Stimulated activated CD8-positive, alpha-beta memory T cell treated with anti-CD3 and anti-CD28 coated beads, Interleukin-15, amount 100 ng/mL, for 1 hour (primary cell): ENCODE measurements at places on chromosomes 6 and 20.

DNA sequence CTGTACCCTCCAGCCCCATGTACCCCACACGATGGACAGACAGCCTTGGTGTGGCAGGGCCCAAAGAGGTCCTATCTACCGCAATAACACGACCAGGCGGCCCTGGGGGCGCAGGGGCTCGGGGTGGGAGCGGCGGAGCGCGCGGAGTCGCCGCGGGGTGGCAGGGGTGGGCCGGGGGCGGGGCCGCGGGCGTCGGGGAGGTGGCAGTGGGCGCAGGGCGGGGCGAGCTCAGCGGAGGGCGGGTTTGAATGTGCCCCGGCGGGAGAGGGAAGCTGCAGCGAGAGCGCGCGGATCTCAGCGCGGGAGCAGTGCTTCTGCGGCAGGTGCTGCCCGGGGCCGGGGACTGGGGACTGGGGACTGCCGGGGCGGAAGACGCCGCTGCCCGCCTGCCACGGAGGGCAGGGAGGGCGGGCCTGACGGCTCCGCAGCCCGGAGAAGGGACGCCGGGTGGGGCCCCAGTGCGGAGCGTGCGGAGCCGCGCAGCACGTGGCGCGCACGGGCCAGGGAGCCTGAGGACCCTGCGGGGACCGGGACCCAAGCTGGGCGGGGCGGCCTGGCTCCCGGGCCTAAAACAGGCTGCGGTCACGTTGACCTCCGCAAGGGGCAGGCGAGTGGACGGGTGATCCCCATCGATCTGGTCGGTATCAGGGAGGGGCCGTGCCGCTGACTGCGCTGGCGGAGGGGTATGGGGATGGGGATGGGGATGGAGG is at the start of gene SLC29A1:
SLC29A1 (plus strand) TSS at position 277 of the 710 bp plus-strand sequence. CDS start 3,719 bp downstream, outside the sequence.
- DNase-seq = peak; percentile 63

GRCh38 chr6:120378582-120379220 is 955.6 kb downstream of the TBC1D32 start:
- no peak for DNase-seq

DNA sequence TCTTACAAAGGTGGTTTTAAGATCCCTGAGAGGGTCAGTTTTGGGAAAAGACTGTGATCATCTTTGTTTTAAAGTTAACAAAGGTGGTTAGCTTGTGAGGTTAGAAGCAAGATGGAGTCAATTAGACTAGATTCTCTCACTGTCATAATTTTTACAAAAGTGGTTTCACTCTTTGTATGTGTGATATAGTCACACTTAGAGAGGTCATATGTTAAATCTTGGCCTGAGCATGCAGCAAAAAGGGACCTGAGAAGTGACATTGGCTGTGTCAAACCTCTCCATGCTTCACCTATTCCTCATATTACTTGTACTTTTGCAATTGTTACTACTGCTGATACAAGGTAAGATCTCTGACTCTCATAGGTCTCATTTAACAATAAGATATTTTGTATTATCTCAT is 368.0 kb downstream of the TBC1D32 start:
- no peak for DNase-seq

- no peak for DNase-seq
Observed at GRCh38 chr20:61333484-61334108, 81.5 kb downstream of the CDH4 start.

GRCh38 chr20:4836935-4837334 is 115.2 kb downstream of the PRND start:
- DNase-seq = no peak

DNA sequence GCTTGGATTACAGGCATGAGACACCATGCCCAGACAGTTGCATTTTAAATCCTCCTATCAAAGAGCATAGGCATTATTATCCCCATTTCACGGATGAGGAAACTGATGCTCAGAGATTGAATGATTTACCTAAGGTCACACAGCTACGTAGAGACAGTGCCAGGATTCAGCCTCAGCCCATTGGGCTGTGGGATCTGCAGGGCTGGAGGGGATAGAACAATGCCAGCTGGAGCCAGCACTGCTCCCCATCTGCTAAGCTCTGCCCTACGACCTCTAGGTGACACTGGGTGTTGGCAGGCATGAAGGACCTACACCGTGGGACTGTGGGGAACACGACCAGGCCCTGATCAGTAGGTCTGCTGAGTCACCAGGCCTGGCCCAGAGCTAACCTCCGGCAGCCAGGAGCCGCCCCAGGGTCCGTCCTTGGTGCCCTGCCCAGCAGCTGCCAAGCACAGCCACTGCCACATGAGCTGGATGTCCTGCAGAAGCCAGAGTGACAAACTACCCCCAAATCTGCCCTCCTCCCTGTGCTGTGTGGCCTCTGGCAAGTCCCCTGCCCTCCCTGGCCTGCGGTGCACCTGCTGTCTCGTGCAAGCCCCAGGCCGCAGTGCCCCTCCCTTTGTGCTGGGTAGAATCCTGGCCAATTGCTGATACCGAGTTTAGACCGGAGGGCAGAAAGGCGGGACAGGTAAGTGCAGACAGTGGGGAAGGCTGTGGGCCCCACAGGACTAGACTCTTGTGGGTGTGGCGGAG is 47.6 kb upstream of the PTGIS start:
- DNase-seq = no peak

DNA sequence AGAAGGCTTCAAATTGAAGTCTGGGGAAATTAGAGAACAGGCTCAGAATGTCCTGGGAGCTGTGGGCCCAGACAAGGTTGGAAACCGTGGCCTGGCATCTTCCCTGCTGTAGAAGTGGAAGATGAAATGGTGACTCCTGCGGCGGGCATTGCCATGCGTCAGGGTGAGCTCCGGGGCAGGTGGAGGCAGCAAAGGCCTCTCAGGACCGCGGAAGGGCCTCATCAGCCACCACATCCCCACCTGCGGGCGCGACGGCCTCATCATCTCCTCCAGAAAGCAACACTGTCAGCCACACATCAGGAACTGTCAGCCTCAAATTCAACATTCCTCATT is 161.7 kb downstream of the SYNDIG1 start:
- no peak for DNase-seq

DNA sequence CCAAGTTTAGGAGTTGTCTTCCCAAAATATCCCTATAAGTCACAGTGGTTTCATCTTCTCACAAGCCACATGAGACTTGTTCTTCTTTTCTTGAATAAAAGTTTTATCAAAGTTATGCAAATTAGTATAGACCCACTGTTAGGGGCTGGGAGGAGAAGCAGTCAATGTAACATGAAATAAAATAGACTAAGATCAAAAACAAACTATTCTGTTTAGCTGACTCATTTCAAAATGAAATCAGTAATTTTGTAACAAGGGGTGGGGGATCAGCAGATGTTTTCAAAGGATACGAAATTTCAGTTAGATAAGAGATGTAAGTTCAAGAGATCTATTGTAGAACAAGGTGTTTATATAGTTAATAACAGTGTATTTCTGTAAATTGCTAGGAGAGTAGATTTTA is 339.6 kb upstream of the PRDM1 start:
- DNase-seq = no peak

DNA sequence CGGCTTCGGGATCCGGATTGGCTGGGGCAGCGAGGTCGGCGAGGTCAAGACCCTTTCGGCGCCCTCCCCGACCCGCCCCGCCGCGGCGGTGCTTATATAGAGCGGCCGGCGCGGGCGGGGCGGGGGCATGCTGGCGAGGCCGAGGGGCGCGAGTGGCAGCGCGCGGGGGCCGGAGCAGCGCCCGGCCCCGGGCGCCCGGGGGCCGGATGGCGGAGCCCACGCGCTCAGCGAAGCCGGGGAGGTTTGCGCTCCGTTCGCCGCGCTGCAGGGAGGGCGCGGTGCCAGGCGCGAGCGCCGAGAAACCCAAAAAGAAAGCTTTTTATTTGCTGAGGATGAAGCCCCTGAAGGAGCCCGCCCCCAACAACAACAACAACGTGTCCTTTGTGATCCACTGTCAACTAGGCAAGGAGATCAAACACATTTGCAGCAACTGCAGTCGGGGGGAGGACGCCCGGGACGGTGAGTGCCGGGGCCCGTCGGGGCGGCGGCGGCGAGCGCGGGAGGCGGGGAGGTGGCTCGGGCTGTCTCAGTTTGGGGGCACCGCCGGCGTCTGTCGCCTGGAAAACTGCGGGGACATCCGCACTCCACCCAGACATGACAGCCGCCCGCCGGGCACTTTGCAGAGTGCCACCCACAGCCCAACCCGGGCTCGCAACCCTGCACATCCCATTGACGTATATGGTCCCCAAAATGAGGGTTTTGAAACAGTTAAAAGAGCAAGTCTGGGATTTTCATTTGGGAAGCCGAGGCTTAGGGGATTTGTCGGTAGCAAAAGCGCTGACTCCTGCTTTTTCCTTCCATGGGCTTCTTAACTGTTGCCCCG is 297.3 kb downstream of the PHACTR1 start:
- DNase-seq = no peak

DNA sequence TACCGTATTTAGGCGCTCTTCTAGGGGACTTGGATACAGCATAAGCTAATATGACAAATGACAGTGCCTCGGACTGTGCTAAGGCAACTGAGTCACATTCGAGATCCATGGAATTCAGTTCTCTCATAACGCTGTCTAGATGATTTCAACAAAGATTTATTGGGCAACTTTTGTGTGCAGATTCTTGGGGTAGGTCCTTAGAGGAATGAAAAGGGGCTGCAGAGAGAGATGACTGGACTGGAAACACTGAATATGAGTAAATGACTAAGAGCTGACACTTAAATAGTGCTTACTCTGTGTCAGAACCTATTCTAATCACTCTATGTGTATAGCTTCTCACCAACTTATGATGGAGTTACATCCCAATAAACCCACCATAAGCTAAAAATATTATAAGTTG is 36.4 kb upstream of the MARCKS start:
- no peak for DNase-seq

DNA sequence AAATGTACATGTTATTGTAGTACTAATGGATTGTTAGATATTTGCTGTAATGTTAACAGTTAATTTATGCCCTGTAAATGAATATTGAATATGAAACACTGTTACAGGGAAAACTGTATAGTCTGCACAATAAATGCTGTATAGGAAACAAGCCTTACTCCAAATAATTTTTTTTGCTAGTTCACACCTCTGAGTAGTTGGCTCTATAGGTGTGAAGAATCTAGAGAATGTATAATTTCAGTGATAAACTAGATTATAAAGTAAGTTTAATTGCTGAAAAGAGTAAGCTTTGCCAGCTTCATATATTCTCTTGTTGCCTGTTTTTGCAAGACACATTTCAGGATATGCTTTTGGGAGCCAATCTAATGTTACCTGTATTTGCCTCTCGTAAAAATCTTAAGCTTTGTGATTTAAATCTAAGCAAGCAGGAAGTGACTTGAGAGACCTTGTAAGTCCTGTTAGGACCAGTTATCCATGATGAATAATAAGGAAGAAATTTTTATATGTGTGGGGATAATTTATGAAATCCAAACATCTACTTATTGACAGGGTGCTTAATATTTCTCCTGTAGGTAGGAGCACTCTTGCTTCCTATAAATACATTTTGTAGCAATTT is 232.4 kb downstream of the ZFAND3 start:
- no peak for DNase-seq

DNA sequence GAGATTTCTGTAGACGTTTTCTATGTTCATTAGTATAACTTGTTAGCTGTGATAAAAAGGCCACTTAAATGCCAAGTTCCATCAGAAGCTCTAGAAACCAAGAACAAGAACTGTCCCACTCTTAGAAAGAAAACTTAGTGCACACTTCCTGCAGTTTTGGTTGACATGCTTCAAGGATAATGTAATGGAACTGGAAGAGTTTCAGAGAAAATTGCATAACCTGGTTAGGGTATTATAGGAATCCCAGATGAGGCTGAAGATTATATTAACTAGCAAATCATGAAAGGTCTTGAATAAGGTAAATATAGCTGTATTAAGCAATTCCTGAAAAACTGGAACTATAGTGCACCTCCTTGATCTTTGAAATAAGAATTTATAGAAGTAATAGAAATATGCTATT is 1.8 kb upstream of the PHACTR2 start:
- DNase-seq = no peak

DNA sequence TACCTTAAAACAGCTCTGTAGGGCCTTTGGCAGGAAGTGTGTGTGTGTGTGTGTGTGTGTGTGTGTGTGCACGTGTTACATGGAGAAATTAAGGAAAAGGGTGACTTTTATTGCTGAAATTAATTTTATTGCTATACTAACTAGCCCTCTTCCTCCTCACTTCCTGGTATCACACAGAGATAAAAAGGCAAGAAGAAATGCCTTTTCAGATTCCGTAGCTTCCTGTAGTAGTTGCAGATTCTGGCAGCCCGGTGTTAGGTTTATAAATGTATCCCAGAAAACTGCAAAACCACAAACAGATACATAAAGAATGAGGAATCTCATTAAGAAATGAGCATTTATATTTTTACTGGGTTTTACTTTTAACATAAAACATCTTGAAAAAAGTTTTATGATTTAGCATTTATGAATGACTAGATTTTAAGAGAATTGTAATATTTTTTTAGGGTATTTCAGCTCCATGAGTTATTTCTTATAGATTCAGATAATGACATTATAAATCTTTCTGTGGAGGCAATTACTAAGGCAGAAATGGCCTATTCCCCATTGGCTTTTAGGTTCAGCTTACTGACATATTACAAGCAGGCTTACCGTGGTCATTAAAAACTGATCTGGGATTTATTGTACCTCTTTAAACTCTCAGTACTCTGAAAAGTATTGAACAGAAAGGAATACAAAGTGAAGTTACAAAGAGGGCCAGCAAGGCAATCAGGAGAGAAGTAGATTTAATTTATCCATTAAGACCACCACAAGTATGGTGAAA is 249.1 kb upstream of the TSHZ2 start:
- no peak for DNase-seq

DNA sequence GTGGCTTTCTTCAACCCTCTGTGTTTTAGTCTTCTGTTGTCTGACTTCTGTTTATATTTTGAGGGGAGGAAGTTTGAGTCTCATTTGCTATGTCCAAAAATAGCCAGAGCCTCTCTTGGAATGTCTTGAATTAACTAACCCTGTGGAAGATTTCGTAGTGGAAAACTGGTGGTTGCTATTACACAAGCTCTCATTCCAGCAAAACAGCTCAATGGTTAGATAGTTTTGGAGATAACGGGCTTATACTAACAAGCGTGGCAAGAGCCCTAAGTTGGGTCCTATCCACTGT is 1.6 kb downstream of the CCN2 start:
- DNase-seq = no peak

- DNase-seq = no peak
Observed at GRCh38 chr6:11828262-11828870, 49.8 kb upstream of the ADTRP start.

DNA sequence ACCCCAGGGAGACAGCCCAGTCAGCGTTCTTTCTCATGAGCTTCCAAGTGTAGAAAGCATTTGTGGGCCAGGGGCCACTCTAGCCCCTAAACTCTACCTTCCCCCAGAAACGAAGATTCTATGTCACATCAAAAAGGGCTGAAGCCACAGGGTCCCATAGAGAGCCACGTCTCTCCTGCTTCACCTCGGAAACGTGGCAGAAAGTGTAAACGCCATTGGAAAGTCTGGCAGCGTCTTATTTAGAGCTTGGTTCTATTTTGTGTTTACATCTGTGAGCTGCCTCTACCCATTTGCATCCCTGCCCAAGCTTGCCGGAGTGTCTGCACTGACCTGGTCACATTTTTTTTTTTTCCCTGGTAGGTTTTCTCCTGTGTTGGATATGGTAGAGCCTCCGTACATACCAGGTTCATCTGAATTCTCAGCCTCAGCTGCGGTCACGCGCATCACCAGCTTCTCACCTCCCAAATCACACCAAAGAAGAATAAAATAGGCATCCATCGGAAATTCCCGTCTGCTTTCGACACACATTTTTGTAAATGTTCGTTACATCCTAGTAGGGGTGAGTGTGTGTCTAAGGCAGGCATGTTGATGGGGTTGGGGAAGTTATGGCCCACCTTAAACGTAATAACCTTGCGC is 62.6 kb downstream of the NPEPL1 start:
- no peak for DNase-seq

- DNase-seq = no peak
Observed at GRCh38 chr20:37330316-37330715, 15.6 kb upstream of the SRC start.

GRCh38 chr6:156511051-156511450 is 266.1 kb upstream of the ARID1B start:
- DNase-seq = no peak
